ENCODE measurements at places on chromosomes 13 and 19.

DNA sequence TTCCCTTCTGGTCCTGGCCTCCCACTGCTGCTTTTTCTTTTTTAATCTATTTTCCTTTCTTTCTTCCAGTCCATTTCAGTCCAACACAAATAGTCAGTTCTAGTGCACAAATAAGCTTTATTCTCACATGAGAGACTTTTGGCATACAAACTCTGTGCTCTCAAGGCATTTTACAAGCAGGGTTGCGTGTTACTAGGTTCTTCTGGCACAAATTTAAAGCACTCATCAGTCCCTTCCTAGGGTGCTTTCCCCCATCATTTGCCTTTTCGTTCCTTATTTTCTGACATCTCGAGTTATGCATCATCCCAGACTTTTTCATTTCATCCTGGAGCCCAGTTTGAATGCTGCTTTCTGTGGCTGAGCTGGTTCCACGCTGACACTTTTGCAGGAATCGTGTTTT, 29.8 kb upstream of the IL17D start:
- no peak for DNase-seq

DNA sequence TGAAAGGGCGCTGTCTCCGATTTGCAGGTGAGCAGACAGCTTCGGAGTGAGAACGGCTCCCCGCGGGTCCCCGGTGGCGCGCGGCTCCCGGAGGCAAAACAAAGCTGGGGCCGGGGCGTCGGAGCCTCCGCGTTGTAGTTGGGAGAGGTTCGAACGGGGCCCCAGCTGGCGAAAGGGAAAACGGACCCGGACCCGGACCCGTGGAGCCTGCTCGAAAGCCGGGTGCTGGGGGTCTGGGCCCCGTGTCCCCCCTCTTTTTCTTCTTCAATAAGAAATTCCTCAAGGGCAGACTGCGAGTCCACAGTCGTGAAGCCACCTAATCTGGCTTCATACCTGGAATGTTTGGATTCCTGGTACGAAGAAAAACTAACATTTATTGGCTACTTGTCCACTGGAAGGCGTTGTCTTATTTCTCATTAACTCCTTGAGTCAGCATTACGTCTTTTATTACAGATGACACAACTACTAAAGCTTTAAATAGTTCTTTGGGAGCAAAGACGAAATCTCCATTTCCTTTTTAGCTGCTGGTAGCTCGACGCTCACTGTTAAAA, 632 bp upstream of the MTIF3 start:
- peak; percentile 23 for DNase-seq

- no peak for DNase-seq
Measured at GRCh38 chr19:51749979-51750378, 1.7 kb downstream of the FPR1 start.

GRCh38 chr13:65336916-65337315, 1893.2 kb downstream of the PCDH9 start:
- no peak for DNase-seq

- DNase-seq = no peak
Measured at GRCh38 chr13:100438059-100438788, 150.4 kb downstream of the GGACT start.

- no peak for DNase-seq
Measured at GRCh38 chr19:48698046-48698445, 2.3 kb downstream of the FUT2 start.

- DNase-seq = no peak
Measured at GRCh38 chr13:61898207-61898606, 482.6 kb upstream of the PCDH20 start.

DNA sequence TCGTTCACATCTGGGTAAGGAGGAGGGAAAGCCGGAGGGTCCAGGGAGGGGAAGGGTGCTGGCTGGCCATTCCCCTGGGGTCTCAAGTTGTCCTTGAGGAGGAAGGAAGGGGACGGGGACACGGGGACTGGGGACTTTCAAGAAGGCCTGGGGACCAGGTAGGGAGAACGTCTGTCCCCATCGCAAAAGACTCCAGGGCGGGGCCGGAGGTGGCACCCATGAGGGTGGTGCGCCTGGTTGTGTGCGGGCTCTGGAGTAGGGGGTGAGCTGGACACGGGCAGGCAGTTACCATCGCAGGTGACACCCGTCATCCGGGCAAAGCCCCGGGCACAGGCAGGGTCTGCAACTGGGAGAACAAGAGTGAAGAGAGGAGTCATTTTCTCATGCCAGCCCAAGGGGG, 23.4 kb downstream of the FBN3 start:
- no peak for DNase-seq

- DNase-seq = no peak
Measured at GRCh38 chr13:73674570-73674969, 459.6 kb downstream of the KLF12 start.
